SW 1271 (cell line): ENCODE measurements at places on chromosomes 7 and 10.

DNA sequence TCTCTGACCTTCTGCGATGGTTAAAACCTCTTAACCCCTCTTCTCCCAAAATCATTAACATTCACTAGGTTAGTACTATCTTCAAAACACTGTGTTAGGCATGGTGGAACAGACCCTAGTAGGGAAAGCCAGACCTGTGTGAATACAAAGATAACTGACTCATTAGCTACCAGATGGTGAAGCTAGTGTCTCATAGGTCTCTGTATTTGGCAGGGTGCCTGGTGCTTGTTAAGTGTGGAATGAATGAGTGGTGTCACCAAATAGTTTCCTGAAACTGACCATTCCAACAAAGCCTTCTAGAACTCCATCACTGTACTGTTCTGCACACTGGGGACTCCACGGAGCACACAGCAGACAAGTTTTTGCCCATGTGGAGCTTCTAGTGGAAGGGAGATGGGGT is 27.7 kb upstream of the TM9SF3 start:
- peak; percentile 4 for DNase-seq

DNA sequence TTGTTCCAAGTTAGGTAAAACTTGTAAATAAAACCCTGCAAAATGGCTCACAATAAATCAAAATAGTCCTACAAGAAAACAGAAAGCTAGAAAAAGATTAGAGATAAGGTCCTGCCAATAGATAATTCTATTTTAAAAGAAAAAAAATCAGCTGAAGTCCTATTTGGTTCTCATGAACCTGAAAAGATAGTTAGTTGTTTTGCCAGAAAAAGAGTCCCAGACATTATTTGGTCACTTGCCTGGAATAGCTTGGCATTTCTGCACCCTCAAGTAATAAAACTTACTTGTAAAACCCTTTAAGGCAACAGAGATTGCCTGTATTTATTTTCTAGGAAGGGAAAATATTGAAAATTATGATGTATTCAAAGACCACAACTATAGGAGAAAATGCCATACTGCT is 47.7 kb downstream of the LRRN3 start:
- DNase-seq: no peak

DNA sequence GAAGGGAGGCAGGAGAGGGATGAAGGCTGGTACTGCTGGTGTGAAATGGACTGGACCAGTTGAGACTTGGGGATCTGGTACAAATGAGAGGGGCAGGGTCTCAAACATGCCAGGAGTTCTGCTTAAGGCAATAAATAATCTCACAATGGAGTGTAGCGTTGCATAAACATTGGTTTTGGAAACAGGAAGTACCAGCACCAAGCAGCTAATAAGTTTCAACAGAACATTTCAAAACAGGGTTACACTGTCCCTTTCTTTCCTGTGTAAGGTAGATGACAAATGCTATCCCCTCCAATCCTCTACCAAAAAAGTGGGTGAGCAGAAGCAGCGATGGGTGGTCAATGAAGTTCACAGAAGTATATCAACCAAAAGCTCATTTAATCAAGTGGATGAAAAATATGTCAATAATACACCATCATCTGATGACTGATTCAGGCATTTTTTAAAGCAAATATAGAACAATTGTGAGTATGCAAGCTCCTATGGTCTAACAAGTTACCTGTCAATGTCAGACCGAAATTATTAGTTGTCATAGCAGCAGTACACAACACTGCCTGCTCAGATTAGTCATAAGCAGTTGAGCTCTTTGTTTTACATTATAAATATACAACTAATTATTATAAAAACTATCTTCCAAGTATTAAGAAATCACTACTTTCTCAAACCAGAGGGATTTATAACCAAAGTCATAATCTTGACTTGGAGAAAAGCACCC is 220.0 kb downstream of the FAM107B start:
- no peak for DNase-seq

DNA sequence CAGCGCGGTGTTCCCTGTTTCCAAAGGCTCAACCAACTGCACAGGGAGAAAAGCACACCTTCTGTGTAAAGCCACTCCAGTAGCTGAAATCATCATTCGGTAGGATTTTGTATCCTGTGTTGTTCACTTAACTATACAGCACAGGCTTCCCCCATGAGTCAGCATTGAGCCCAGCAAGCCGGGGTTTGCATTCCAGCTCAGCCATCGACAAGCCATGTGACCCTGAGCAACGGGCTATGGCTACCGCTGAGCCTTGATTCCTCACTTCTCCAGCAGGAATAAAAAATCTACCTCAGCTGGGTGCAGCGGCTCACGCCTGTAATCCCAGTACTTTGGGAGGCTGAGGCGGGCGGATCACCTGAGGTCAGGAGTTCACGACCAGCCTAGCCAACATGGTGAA is 44.1 kb upstream of the ATP6V0A4 start:
- DNase-seq: no peak

DNA sequence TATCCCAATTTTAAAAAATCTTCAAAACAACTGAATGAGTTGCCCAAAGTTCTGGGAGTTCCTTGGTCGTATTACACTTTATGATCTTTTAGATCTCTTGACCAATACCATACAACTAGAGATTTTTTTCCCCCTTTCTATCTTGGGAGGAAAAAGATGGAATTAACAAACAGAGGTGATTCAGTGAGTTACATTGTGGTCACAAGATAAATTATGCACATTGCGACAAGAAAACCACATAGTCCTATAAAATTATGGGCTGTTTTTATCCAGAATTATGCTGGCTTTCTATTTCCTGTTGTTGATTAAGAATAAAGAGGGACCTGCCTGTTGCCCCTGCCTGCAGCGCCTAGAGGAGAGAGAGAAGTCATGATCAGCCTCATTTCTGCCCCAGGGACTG is 8.2 kb upstream of the SGPL1 start:
- no peak for DNase-seq

- DNase-seq: no peak
These were observed 7.0 kb downstream of the SPACDR start for GRCh38 chr7:100457033-100457432.

DNA sequence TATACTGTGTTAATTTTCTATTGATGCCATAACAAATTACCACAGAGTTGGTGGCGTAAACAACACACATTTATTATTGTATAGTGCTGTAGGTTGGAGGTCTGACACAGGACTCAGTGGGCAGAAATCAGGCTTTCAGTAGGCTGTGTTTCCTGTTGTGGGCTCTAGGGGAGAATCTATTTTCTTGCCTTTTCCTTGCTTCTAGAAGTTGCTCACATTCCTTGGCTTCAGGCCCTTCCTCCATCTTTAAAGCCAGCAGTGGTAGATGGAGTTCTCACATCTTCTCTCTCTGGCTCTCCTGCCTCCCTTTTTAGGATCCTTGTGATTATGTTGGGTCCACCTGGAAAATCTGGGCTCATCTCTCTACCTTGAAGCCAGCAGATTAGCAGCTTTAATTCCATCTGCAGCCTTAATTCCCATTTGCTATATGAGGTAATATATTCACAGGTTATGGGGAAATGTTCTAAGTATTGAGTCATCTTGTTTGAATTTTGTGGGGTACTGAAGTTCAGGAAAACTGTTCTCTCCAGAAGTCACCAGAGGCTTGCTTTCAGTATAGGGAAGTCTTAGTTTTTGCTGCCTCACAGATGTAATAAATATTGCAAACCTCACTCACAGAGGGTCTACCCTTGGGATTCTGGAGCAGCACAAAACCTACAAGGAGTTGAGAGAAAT is 38.9 kb downstream of the CCNY start:
- DNase-seq: no peak

DNA sequence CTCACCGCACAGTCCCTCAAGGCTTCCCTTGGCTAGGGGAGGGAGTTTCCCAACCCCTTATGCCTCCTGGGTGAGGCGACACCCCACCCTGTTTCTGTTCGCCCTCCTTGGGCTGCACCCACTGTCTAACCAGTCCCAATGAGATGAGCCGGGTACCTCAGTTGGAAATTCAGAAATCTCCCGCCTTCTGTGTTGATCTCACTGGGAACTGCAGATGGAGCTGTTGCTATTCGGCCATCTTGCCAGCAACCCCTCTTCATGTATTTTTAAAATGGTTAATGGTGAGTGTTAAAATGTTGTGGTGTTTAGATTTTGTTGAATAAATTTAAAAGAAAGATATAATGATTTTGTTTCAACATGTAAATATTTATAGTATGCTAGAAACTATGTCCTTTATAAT is 22.0 kb downstream of the UMAD1 start:
- DNase-seq: no peak

DNA sequence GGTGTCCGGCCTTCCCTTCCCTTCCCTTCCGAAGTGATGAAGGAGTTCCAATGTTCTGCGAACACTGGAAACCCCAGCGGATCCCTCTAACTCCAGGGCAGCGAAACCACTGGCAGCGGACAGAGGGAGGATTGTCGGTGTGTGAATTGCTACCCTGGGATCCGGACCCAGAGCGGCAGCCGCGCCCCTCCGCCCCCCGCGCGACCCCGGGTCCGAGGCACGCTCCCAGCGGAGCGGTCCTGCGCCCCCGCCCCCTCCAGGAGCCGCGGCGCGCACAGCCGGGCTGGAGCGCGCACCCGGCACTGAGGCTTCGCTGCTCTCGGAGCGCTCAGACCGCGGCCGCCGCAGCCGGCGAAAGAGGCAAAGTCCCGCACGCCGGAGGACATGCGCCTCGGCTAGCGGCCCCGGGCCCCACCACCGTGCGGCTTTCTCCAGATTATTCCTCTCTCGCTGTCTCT is at the start of gene PTPRZ1:
Gene PTPRZ1 (plus strand): TSS at position 331 of the 458 bp plus-strand sequence. CDS start 339 bp downstream, outside the sequence.
- no peak for DNase-seq

- no peak for DNase-seq
These were observed 5.0 kb downstream of the TWIST1 start for GRCh38 chr7:19112274-19113001.

DNA sequence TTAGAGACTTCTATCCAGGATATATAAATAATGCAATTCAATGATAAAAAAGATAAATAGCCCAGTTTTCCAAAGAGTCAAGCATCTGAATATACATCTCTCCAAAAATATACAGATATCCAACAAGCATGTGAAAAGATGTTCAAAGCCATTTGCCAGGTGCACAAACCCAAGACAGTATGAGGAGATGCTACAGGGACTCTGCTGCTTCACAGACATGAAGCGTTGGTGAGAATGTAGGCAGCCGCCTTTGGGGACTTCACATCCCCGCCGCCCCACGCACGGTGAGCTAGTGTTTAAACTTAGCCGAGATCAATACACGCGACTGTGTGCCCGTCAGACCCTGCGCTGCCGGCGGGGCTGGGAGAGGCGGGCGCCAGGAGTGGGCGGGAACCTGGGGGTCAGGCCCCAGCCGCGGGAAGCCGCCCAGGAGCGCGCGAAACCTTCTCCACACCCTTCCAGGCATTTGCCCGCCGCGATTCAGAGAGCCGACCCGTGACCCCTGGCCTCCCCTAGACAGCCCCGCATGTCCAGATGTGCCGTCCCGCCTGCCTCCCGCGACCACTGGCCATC is 927 bp upstream of the ALOX5 start:
- DNase-seq: no peak

- no peak for DNase-seq
These were observed 17.0 kb downstream of the CACUL1 start for GRCh38 chr10:118737603-118738302.
